ENCODE measurements at places on chromosomes 1 and 21.
A peak's percentile ranks its signal among the peaks of the same experiment; 100 is the strongest.

DNA sequence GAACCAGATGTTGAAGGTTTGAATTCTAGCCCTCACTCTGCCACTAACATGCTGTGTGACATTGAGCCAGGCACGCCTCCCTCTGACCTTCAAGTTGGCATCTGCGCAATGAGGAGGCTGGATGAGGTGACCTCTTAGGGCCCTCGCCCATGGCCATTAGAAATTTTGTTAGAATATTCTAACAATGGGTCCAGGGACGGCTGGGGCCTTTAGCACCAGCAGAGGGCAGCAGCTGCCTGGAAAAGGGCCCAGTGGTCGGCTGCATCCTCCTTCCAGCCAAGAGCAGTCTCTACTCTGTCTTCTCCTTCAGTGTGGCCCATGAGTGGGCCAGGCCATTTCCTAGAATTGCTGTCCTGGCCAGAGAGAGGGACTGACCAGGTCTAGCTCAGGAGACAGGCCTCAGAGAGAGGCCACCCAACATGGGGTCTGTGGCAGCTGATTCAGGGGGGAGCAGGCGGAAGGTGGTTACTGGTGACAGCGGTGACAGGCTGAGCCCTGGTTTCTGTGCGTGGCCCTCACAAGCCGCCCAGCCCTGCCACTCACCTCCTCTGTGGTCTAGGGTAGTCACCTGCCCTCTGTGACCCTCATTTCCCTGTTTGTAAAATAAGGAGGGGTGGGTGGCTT, 101.3 kb upstream of the ACTL8 start:
- peak; percentile 17 for DNase-seq

DNA sequence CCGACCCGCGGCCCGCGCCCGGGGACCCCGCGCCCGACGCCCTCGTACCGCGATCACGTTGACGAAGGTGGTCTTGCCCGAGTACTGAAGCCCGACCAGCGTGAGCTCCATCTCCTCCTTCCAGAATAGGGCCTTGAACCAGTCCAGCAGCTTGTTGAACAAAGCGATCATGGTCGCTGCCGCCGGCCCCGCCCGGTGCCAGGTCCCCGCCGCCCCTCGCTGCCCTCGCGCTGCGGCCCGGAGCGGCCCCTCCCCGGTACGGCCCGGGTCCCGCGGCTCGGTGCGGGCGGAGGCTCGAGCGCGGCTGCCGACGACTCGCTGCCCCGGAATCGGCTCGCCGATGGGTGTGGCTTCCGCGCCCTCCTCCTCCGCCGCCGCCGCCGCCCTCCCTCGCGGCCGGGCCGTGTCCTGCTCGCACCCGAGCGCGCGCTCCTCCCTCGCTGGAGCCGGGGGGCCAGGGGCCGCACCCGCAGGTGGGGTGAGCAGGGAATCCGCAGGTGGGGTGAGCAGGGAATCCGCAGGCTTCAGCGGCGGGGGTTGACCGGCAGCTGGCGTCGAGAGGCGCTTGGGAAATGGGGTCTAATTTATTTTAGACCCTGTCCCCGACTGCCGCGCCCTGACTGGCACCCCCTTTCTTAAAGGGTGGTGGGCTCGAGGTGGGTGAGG, at the start of gene ARL8A:
TSS of gene ARL8A (minus strand) at position 336 of the 666 bp plus-strand sequence. CDS start at position 171, 165 bp downstream.
- DNase-seq = peak; percentile 81

- no peak for DNase-seq
These were observed 691.1 kb downstream of the MATN1 start for GRCh38 chr1:30032302-30032701.

GRCh38 chr1:201420608-201421002, 925 bp downstream of the TNNI1 start:
- DNase-seq = no peak

GRCh38 chr1:85347908-85348307, 71.5 kb upstream of the BCL10 start:
- no peak for DNase-seq

DNA sequence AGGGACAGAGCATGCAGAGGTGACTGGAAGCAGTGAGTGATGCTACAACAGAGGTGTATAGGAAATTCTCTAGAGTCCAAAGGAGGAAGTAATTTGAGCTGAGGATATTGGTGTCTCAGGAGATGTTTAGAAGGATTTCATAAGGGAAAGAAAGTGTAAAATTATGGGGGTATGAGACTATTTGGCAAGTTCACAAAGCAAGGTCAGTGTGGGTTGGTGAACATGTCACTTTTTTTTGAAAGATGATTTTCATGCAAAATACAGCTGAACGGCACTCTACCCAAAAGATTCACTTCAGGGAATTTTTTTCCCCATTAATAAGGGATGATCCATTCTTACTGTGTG, 24.1 kb downstream of the HMGCS2 start:
- DNase-seq = no peak

DNA sequence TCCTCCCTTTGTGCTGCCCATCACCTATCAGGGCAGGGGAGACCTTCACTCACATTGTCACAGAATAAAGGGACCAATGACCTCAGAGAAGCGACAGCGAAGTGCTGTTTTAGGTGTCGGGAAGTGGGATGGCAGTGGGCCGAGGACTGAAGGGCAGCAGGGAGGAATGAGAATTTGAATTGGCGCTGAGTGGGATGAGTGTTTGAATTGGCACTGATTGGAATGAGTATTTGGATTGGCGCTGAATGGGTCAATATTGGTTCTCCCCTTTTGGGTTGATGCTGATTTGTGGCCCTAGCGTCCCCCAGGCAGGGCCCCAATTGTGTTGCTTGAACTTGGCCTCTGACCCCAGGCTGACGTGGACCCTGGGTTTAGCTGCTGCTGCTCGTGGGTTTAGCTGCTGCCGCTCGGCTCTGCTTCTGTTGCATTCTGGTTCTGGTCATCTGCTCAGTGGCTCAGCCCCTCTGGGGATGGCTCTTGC, 12.4 kb upstream of the UMODL1 start:
- no peak for DNase-seq

DNA sequence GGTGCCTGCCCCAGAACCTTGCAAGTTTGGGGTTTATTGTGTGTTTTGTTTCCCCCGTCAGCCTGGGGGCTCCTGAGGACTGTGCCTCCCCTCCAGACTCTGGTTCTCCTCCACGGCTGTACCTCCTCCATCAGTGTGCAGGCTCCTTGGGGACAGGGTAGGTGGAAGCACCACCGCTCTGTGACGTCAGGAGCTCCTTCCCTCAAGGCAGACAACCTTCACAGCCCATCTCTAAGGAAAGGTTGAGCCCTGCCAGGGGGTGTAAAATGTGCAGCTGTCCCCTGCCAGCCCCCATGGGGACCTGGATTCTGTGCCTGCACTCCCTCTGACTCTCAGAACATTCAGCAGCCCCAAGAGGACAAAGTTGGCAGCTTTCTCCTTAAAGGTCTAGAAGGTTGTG, 465 bp upstream of the HSPB7 start:
- no peak for DNase-seq

DNA sequence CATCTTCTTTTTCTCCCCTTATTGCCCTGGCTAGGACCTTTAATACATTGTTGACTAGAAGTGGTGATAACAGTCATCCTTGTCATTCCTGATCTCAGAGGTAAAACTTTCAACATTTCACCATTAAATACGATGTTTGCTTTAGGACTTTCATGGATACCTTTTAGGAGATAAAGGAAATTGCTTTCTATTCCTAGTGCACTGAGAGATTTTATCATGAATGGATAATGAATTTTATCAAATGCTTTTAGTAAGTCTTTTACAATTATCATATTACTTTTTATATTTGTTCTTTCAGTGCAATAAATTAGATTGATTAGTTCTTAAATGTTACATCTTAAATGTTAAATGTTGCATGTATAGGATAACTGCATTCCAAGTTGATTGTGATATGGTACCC, 147.2 kb upstream of the SERTAD4 start:
- DNase-seq = no peak

DNA sequence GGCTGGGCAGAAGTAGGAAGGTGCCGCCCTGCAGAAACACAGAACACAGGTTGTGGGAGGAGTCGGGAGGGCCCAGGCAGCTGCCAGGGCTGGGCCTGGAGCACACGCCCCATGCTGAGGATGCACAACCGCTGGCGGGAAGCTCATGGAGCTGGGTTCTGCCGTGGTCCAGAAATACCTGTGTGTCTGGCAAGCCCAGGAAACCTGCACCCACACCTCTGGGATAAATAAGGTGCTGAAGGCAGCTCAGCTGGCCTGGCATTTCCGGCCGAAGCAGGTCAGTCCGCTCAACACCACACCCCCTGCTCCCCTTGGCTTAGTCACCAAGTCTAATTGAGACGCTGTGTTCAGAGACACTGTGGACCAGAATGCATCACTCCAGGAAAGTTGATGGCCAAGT, 32.1 kb downstream of the CTNNBIP1 start:
- no peak for DNase-seq

- DNase-seq = no peak
These were observed 15.5 kb upstream of the NPPB start for GRCh38 chr1:11874258-11874562.

DNA sequence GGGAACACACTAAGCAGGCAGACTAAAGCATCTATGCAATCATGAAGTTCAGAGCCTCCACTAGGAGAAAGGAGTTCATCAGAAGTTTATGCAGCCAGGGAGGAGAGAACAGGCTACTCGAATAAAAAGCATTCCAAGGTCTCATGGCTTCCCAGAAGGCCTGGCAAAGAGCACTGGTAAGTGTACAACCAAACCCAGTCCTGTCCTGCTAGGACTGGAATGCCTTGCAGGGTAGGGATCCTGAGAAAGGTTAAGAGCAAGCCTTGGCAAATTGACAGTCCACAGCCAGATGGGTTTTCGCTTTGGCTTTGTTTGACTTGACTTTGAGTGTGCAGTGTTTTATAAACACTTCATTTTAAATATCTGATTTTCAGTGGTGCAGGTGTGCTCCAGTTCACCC, 133.6 kb upstream of the ATP1B1 start:
- no peak for DNase-seq

DNA sequence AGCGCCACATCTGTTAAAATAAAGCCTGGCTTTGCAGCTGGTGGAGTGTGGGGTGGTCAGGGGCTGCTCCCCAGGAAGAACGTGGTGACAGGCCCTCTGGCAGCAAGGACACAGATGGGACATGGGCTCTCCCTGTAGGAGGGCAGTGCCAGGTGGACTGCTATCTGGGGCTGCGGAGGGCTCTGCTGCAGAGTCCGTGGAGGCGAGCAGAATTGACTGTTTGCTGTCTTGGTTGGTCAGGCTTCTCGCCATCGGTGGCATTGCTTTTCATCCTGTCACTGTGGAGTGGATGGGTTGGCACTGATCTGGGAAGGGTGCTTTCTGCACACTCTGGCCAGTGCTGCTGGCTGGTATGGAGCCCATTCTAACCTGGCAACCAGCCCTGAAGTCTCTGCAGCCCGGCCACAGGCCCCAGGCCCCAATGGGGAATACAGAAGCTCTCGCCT, 103.0 kb downstream of the LAMC2 start:
- DNase-seq = no peak

DNA sequence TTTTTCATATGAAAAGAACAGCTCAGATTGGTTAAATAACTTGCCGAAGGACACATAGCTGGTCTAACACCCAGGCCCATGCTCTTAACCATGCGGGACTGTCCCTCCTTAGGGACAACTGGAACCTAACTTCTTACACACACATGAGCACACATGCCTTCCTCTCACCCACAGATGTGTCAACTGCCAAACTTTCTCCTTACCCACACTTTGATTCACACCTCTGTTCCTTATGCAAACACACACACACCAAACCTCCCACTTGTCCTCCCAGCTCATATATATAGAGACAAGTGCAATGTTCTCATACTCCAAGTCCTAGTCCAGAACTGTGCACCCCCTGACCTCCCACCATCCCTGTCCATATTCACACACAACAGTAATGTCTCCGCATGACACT, 4.3 kb downstream of the RAB25 start:
- no peak for DNase-seq

GRCh38 chr1:6253380-6253779, 7.5 kb downstream of the GPR153 start:
- DNase-seq = no peak

DNA sequence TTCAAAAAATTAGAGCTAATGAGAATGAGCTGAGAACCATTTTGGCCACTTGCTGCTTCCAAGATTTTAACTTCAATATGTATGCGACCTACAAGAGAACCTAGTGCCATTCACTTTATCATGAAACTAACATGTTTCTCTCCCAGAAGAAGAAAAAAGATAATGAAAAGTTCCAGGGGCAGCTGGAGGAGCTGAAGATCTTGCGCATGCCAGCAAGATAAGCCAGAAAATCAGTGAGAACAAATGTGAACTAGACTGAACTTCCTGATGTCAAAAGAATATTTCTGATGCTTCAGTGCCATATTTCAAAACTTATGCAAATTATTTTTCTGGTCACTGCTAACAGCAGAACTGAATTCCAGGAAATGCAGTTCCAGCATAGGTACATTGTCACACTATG, 1265.1 kb downstream of the BRINP3 start:
- DNase-seq = no peak

- DNase-seq = no peak
These were observed 272.6 kb downstream of the S1PR1 start for GRCh38 chr1:101509370-101509769.

DNA sequence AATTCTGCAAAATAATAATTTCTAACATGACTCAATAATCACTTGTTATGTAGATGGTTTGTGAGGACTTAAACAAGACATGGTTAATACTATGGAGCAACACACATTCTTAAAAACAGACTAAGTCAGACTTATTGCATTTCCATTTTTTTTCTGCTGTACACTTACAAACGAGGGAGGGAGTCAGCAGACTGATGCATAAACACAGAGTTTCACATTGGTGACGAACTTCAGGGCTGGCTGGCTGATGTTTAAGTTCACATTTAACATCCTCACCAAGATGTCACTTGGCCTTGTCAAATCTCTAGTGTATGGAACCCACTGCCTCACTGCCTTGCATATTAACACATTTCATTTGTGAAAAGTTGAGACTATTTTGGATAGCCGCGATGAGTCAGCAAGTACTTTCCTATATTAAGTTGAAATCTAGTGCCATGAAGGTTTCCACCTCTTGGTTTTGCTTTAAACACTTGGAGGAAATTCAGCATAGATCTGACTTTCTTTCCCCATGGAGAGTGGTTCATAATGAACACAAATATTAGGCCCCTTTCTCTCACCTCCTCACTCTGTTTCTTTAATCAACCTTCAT, 337.5 kb upstream of the RUNX1 start:
- no peak for DNase-seq

- DNase-seq = no peak
These were observed 271.8 kb downstream of the RRAGC start for GRCh38 chr1:38587766-38588165.

DNA sequence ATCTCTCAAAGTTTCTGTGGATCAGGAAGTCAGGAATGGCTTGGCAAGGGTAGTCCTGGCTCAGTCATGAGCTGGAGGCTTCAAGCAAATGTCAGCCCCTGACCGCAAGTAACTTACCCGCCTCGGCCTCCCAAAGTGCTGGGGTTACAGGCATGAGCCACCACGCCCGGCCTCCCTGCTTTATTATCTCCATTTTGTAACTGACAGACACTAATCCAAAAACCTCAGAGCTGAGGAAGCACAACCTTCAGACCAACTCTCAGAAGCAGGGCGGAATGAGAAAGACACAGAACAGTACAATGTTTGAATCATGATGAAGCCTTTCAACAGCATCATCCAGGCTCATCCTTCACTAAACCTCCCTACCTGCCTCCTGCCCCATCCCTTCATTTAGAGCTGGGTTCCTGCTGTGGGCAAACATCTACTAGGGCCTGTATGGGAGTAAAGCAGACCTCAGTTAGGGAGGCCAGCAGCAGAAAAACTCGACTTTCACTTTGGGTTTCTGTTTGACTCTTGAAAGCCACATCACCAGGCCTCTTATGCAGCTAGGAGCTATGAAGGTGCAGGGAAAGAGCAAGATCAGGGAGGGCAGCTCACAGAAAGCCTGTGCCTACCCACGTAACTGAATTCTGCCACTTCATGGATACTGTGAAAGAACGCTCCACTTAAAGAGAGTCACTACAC, 84.4 kb upstream of the RAB4A start:
- peak; percentile 16 for DNase-seq
